CD4-positive, alpha-beta memory T cell (primary cell): ENCODE measurements at places on chromosomes 1 and 21. TPM values are rescaled to one million over a fixed set of nuclear protein-coding genes. Genes with fewer than 3 reads are reported as not detected.

- H3K4me3 ChIP-seq, result no peak overlapping the region
- H3K4me1 ChIP-seq, result no peaks in the 10 kb centered on the region
- H3K27me3 ChIP-seq, result no peaks in the 10 kb centered on the region
- no peak overlapping the region for H3K27ac ChIP-seq
- no peaks in the 10 kb centered on the region for H3K36me3 ChIP-seq
These were observed 69.8 kb downstream of the CR1 start for GRCh38 chr1:207565546-207566468.

- no peak for DNase-seq
- H3K27ac ChIP-seq, result no peak overlapping the region
- H3K36me3 ChIP-seq, result no peaks in the 10 kb centered on the region
- H3K4me1 ChIP-seq, result no peaks in the 10 kb centered on the region
These were observed 607.3 kb downstream of the NCAM2 start for GRCh38 chr21:21605521-21605920.

GRCh38 chr21:40886931-40887330 is 40.0 kb upstream of the DSCAM start:
- no peaks in the 10 kb centered on the region for H3K27me3 ChIP-seq
- H3K36me3 ChIP-seq, result no peaks in the 10 kb centered on the region
- no peaks in the 10 kb centered on the region for H3K4me1 ChIP-seq
- H3K4me3 ChIP-seq, result no peak overlapping the region
- no peak for DNase-seq
- no peak overlapping the region for H3K27ac ChIP-seq

DNA sequence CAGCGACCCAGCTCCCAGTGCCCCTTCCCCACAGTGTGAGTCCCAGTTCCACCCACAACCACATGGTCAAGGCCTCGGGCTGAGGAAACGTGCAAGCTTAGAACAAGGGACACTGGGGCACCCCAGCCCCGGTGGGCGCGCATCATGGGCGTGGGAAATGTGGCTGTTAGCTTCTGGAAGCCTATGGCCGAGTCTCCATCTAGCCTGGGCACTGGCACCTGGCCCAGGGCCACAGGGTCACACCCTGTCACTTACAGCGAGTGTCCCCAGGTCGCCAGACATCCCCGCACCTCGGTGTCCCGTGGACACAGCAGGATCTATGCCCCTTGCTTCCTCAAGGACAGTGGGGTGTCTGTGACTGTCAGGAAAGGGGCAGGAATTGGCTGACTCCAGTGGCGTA is 37.0 kb upstream of the COL6A1 start:
- H3K27me3 ChIP-seq, result no peaks in the 10 kb centered on the region
- no peaks in the 10 kb centered on the region for H3K4me1 ChIP-seq
- no peak for DNase-seq

DNA sequence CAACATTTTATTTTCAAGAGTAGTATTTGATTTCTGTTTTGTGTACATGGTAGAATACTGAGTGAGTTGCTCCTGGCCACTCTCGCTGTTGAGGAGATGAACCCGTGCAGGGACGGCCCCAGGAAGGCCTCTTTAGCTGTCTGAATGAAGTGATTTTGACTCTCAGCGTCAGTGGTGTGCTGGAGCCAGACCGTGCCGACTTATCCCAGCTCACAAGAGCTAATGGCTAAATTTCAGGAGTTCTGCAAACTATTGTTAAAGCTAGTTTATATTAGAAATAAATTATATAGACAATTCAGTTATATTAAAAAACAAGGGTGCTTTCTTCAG is 111.2 kb upstream of the KIF26B start:
- DNase-seq, result no peak
- H3K27ac ChIP-seq, result no peak overlapping the region
- no peaks in the 10 kb centered on the region for H3K27me3 ChIP-seq
- H3K36me3 ChIP-seq, result no peaks in the 10 kb centered on the region
- no peaks in the 10 kb centered on the region for H3K4me1 ChIP-seq

- no peak for DNase-seq
- no peaks in the 10 kb centered on the region for H3K36me3 ChIP-seq
- no peaks in the 10 kb centered on the region for H3K27me3 ChIP-seq
These were observed 24.6 kb upstream of the SLC2A1 start for GRCh38 chr1:42983253-42983652.

DNA sequence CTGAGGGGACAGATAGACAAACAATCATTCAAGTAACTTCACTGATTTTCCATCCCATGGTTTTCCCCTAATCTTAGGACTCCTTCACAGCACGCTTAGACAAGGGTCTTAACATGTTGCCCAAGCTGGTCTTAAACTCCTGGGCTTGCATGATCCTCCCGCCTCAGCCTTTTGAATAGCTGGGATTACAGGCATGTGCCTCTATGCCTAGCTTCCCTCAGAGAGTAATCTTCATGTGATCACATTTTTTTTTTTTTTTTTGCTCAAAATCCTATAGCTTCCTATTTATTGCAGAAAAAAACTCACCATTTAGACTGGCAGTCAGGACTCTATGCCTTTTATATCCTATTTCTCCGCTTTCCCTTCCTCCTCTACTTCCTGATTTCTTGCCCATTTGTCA is 90.4 kb upstream of the DPH5 start:
- peaks cover 30% of the 10 kb centered on the region for H3K4me1 ChIP-seq
- no peaks in the 10 kb centered on the region for H3K27me3 ChIP-seq
- no peak overlapping the region for H3K27ac ChIP-seq
- no peak overlapping the region for H3K4me3 ChIP-seq
- H3K36me3 ChIP-seq, result no peaks in the 10 kb centered on the region

DNA sequence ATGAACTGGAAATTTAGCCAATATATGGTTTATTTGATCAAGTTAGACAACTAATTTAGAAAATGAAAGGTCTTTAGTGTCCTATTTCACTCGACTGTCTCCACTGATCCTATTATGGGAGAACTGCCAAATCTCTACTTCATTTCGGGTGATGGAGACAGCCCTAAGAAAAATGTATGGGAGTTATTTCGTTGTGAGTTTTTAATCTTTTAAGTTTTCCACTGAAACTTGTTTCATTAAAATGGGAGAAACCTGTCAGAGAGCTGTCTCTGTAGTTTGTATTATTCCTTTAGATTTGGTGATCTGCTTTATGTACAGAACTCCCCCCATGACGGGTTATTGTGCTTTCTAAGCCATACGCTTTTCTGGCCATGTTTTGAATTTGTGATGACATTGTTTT is 899.7 kb downstream of the ADGRL2 start:
- no peaks in the 10 kb centered on the region for H3K27me3 ChIP-seq
- H3K36me3 ChIP-seq, result no peaks in the 10 kb centered on the region
- DNase-seq, result no peak
- no peak overlapping the region for H3K4me3 ChIP-seq
- H3K4me1 ChIP-seq, result no peaks in the 10 kb centered on the region
- no peak overlapping the region for H3K27ac ChIP-seq

- H3K36me3 ChIP-seq, result no peaks in the 10 kb centered on the region
- no peaks in the 10 kb centered on the region for H3K4me1 ChIP-seq
- no peaks in the 10 kb centered on the region for H3K27me3 ChIP-seq
- H3K27ac ChIP-seq, result no peak overlapping the region
- DNase-seq, result no peak
These were observed 261.7 kb downstream of the MATN1 start for GRCh38 chr1:30461640-30462039.

GRCh38 chr1:222543817-222544216 is 4.1 kb downstream of the HHIPL2 start:
- no peak overlapping the region for H3K27ac ChIP-seq
- DNase-seq, result no peak
- no peaks in the 10 kb centered on the region for H3K36me3 ChIP-seq
- H3K27me3 ChIP-seq, result no peaks in the 10 kb centered on the region
- no peak overlapping the region for H3K4me3 ChIP-seq

DNA sequence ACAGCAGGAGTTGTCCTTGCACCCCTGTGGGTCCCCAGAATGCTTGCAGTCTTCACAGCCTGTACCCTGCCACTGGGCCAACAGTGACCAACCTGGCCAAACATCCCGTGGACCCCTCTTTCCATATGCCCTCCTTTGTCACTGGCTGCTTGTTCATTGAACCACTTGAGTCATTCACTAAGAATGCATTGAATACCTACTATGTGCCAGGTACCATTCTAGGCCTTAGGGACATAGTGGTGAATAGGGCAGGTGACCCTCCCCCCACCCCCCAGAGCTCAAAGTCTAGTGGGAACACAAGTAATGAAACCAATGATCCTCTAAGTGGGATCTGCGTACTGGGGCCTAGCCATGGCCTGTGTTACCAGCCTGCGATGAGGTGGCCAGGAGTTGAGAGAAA is 28.2 kb downstream of the PIGP start:
- peaks cover 6% of the 10 kb centered on the region for H3K4me1 ChIP-seq
- H3K4me3 ChIP-seq, result no peak overlapping the region
- H3K36me3 ChIP-seq, result no peaks in the 10 kb centered on the region
- H3K27ac ChIP-seq, result no peak overlapping the region

- H3K4me3 ChIP-seq, result no peak overlapping the region
- H3K27me3 ChIP-seq, result no peaks in the 10 kb centered on the region
- no peaks in the 10 kb centered on the region for H3K4me1 ChIP-seq
These were observed 39.7 kb downstream of the BACE2 start for GRCh38 chr21:41207401-41208375.

DNA sequence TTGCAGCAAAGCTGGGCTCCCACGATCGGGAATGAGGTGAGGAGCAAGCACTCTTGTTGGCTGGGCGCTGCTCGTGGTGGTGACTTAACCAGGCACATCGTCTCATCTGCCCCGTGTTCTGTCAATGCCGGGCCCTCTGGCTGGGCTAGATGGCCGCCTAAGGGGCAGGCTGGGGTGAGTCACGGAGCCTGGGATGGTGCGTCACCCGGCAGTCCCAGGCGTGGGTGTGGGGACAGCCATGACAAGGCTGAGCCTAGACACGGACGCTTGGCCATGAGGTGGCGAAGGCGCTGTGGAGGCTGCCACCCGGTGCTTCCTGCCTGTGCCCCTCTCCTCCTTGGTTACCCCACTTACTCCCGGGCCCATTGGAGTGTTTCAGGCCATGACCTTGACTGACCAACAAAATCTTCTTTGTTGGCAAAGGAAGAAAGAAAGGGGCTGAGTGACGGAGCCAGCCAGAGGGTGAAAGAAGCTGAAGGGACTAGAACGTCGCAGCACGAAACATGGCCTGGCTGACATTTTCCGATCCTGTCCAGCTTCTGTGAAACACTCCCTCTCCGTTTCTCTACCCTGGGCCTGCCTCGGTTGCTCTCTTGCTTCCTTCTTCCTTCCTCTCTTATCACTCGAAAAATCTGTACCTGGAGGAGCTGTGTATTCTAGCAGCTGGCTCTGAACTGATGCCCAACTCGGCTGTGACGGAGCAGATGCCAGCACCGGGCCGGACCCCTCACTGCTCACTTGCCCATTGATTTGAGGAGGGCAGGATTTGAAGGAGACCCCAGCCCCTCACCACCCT is 596 bp downstream of the CD247 start:
- H3K27ac ChIP-seq, result peak overlapping the region; percentile 94
- H3K36me3 ChIP-seq, result no peaks in the 10 kb centered on the region
- peaks cover 49% of the 10 kb centered on the region for H3K4me1 ChIP-seq
- DNase-seq, result peak; percentile 74
- peak overlapping the region; percentile 82 for H3K4me3 ChIP-seq

GRCh38 chr1:74673351-74674111 is at the start of gene ERICH3:
Gene ERICH3, minus strand, starts transcription at chr1:74673792. Its CDS starts 273 bp downstream, at chr1:74673519.
- H3K36me3 ChIP-seq, result no peaks in the 10 kb centered on the region
- no peaks in the 10 kb centered on the region for H3K27me3 ChIP-seq
- no peak within 1 kb of the TSS for H3K27ac ChIP-seq
- no peaks in the 10 kb centered on the region for H3K4me1 ChIP-seq
- DNase-seq, result no peak
- H3K4me3 ChIP-seq, result no peak within 1 kb of the TSS

DNA sequence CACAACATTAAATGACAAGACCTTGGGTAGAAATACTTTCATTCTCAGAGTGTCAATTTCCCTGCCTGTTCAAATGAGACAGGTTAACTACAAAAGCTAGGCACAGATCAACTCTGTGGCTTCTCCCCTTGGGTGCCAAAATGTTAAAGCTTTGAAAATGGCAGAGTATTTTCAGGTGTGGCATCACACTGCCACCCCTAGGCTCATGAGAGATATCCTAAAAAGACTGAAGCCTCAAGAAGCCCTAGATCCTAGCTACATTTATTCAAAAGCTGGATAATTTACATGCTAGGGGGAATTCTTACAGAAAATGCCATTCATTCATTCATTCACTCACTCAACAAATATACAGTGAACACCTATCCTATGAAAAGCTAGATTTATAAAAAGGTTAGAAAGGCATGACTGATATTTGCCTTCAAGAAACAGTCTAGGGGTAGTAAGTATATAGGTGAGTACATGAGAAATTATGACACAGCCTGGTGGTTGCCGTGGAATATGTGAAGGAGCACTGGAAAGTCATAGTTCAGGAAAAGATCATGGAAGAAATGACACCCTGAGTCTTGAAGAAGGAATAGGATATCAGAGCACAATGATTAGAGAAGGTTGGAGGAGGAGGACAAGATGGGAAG is 15.9 kb upstream of the RAB4A start:
- H3K27me3 ChIP-seq, result no peaks in the 10 kb centered on the region
- peaks cover 61% of the 10 kb centered on the region for H3K4me1 ChIP-seq
- H3K27ac ChIP-seq, result no peak overlapping the region
- no peak overlapping the region for H3K4me3 ChIP-seq

- H3K4me1 ChIP-seq, result no peaks in the 10 kb centered on the region
- no peak for DNase-seq
These were observed 83.5 kb upstream of the ADGRL2 start for GRCh38 chr1:81717230-81717629.

- H3K27me3 ChIP-seq, result no peaks in the 10 kb centered on the region
- no peak for DNase-seq
- H3K4me3 ChIP-seq, result no peak overlapping the region
- peaks cover 4% of the 10 kb centered on the region for H3K4me1 ChIP-seq
- H3K27ac ChIP-seq, result no peak overlapping the region
These were observed 42.8 kb downstream of the SMG7 start for GRCh38 chr1:183515002-183515689.

Gene INAVA
- total RNA-seq, result 0.20 TPM

Gene GCSAML
- total RNA-seq, result not detected

Gene CAPN9
- not detected for total RNA-seq

Gene ADAMTSL4
- total RNA-seq, result 0.23 TPM

Gene UBE2U
- total RNA-seq, result not detected

Gene CFHR5
- total RNA-seq, result not detected
